ENCODE measurements at places on chromosomes 6 and 20.

DNA sequence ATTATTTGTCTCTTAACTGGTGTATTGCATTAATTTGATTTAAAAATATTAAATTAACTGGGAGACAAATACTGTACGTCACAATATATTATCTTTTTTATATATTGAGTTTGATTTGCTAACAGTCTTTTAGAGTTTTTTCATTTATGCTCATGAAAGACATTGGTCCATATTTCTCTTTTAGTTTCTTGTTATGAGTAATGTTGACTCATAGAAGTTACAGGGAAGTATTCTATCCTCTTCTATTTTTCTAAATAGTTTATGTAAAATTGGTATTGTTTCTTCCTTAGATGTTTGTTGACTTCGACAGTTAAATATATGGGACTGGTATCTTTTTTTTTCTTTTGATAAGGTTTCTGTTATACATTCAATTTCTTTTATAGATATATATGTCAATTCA is 1115.6 kb upstream of the CITED2 start:
- H3K27me3 ChIP-seq = no peaks in the 10 kb centered on the region
- H3K4me1 ChIP-seq = peaks cover 10% of the 10 kb centered on the region
- no peak for DNase-seq

- H3K4me3 ChIP-seq = no peak overlapping the region
- no peaks in the 10 kb centered on the region for H3K27me3 ChIP-seq
- H3K27ac ChIP-seq = no peak overlapping the region
Observed at GRCh38 chr6:160362556-160362955, 14.4 kb downstream of the SLC22A3 start.

- H3K4me3 ChIP-seq = no peak overlapping the region
- no peak for DNase-seq
- no peaks in the 10 kb centered on the region for H3K4me1 ChIP-seq
- peaks cover 35% of the 10 kb centered on the region for H3K27me3 ChIP-seq
- H3K36me3 ChIP-seq = no peaks in the 10 kb centered on the region
- H3K27ac ChIP-seq = no peak overlapping the region
Observed at GRCh38 chr20:37649017-37649416, 44.8 kb upstream of the CTNNBL1 start.

- peaks cover 79% of the 10 kb centered on the region for H3K36me3 ChIP-seq
- no peaks in the 10 kb centered on the region for H3K27me3 ChIP-seq
- peaks cover 69% of the 10 kb centered on the region for H3K4me1 ChIP-seq
- DNase-seq = no peak
Observed at GRCh38 chr6:112249489-112249888, 4.9 kb downstream of the LAMA4 start.

- H3K4me3 ChIP-seq = no peak overlapping the region
- no peak overlapping the region for H3K27ac ChIP-seq
- H3K36me3 ChIP-seq = no peaks in the 10 kb centered on the region
- no peaks in the 10 kb centered on the region for H3K27me3 ChIP-seq
Observed at GRCh38 chr6:82691997-82692396, 328.4 kb downstream of the TPBG start.

- no peak overlapping the region for H3K27ac ChIP-seq
- no peak for DNase-seq
- H3K27me3 ChIP-seq = no peaks in the 10 kb centered on the region
- H3K36me3 ChIP-seq = no peaks in the 10 kb centered on the region
- H3K4me1 ChIP-seq = no peaks in the 10 kb centered on the region
- no peak overlapping the region for H3K4me3 ChIP-seq
Observed at GRCh38 chr6:139642346-139642745, 267.9 kb upstream of the CITED2 start.

DNA sequence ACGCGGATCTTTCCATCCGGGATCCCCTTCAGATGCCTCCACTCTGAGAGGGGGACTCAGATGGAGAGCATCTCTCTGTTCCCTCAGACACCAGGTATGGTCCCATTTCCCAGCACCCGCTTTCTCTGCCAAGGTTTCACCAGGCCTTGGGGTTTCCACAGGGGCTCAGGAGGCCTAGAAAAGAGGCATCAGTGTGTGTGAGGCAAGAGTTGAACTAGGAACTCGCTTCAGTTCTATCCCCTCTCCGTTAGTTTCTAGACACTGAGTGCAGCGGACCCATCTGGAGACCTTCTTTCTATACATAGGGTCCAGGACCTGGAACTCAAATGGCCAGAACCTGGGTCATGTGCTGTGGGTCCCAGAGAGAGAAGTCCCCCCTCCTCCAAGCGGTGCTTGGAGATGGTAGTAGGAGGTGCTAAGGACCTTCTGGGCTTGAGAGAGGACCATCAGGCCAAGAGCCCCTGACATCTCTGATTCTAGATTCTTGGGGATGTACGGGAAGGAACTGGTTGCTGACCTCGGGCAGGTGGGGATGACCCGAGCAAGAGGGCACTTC is 2.1 kb downstream of the SLC12A5 start:
- no peaks in the 10 kb centered on the region for H3K36me3 ChIP-seq
- no peak overlapping the region for H3K27ac ChIP-seq
- no peak for DNase-seq
- H3K27me3 ChIP-seq = peaks cover 57% of the 10 kb centered on the region
- no peaks in the 10 kb centered on the region for H3K4me1 ChIP-seq

DNA sequence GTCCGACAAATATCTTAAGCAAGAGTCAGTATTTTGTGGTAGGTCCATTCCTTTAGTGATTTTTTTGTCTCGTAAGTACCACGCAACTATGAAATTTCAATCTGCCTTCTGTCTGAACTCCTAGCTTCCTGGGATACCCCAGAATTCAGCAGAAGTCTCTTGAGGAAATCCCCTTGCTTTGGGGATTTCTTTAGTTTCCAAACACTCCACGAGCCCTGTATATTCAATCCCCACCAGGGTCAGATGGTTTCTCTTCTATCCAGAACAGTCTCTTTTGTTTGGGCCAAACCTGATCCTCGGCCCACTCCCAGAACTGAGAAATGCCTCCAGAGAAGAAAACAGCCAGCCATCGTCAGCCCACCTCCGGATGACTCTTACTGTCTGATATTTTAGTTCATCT is 113.0 kb downstream of the CHD6 start:
- H3K27ac ChIP-seq = no peak overlapping the region
- no peak for DNase-seq
- no peak overlapping the region for H3K4me3 ChIP-seq
- no peaks in the 10 kb centered on the region for H3K27me3 ChIP-seq
- no peaks in the 10 kb centered on the region for H3K4me1 ChIP-seq

GRCh38 chr6:37029249-37029971 is 24.0 kb downstream of the FGD2 start:
- H3K4me1 ChIP-seq = peaks cover 25% of the 10 kb centered on the region
- H3K4me3 ChIP-seq = no peak overlapping the region
- peak overlapping the region; percentile 81 for H3K27ac ChIP-seq
- H3K36me3 ChIP-seq = no peaks in the 10 kb centered on the region
- H3K27me3 ChIP-seq = no peaks in the 10 kb centered on the region

GRCh38 chr6:133247581-133247980 is 6.4 kb downstream of the EYA4 start:
- peaks cover 8% of the 10 kb centered on the region for H3K4me1 ChIP-seq
- H3K27ac ChIP-seq = no peak overlapping the region
- DNase-seq = no peak
- no peak overlapping the region for H3K4me3 ChIP-seq

DNA sequence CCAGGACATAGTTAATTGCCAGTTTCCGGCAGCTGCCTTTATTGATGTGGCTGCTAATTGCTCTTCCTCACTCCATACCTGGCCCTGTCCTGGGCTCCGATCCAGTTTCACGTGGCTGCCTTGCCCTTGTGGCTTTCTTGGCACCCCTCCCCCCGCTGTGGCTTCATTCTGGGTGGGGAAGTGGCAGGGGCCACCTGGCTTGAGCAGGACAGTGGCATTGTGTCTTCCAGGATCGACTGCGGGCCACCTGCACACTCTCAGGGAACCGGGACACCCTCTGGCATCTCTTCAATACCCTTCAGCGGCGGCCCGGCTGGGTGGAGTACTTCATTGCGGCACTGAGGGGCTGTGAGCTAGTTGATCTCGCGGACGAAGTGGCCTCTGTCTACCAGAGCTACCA is 10.8 kb downstream of the MAVS start:
- peaks cover 5% of the 10 kb centered on the region for H3K36me3 ChIP-seq
- H3K27ac ChIP-seq = no peak overlapping the region
- DNase-seq = no peak

DNA sequence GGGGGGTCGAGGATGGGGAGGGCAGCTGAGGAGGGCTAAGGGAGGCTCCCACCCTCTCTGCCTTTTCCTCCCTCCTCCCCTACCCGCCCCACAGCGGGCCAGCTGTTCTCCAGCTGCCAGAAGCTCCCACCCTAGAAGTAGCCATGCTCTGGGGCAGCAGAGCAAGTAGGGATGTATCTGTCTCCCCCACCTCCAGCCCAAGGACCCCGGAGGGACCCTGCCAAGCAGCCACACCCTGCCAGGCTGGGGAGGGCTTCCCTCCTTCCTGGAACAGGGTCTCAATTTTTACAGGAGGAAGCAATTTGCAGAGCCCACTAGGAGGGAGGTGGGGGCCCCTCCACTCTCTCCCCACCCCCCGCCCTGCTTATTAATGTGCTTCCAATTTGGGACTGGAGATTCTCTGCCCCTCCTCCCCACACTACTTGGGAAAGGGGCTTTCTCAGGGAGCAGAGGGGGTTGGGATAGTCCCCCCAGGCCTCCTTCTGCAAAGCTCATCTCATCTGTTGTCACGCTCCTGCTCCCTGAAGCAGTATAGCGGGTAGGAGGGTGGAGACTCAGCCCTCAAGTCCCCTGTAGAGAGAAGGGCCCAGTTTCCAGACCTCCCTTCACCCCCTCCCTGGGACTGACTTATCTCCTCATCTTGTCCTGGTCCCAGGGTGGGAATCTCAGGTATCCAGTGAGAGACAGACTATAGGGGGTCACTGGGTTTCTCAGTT is 4.5 kb downstream of the TEAD3 start:
- DNase-seq = no peak
- peaks cover 52% of the 10 kb centered on the region for H3K4me1 ChIP-seq
- H3K4me3 ChIP-seq = no peak overlapping the region
- no peak overlapping the region for H3K27ac ChIP-seq
- H3K27me3 ChIP-seq = no peaks in the 10 kb centered on the region

DNA sequence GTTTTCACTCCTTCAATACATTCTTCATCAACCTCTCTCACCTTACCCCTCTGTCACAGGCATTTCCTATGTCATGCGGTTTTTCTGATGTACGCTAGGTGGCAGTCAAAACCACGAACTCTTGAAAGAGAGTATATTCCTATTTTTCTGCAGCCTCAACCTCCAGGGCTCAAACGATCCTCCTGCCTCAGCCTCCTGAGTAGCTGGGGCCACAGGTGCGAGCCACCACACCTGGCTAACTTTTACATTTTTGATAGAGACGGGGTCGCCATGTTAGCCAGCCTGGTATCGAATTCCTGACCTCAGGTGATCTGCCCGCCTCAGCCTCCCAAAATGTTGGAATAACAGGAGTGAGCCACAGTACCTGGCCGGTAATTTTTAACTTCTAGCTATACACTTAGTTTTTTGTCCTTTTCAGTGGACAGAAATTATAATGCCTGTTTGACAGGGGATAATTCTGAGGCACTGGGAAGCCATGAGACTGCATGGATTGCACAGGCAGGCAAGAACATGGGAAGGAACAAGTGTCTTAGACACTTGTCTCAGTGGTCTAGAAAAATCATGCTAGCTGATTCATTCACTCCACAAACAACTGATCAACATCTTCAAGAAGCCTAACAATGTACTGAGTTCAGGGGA is 22.5 kb upstream of the HFE start:
- no peak overlapping the region for H3K27ac ChIP-seq
- DNase-seq = no peak
- peaks cover 36% of the 10 kb centered on the region for H3K4me1 ChIP-seq
- H3K36me3 ChIP-seq = no peaks in the 10 kb centered on the region

DNA sequence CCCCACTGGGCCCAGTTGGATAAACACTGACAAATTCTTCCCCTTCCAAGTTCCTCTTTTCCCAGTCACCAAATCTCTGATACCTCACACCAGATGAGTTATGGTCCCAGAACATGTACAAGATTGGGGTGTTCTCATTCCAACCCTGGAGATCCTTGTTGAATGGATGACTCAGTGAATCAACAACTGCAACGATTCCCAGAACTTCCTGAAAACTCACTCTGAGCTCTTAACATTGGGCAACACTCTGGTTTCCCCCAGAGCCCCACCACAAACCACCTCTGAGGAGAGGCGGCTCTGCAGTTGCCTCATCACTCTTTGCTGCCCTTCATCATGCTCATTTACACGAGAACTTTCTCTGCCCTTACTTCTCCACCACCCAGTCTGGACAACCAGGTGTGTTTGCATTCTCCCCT is 115.2 kb downstream of the MRPL14 start:
- no peak overlapping the region for H3K4me3 ChIP-seq
- H3K27ac ChIP-seq = peak overlapping the region; percentile 91
- H3K36me3 ChIP-seq = 0 out of 2 replicates have a peak, but pooled peaks cover 11% of the 10 kb centered on the region
- peaks cover 68% of the 10 kb centered on the region for H3K4me1 ChIP-seq
- H3K27me3 ChIP-seq = no peaks in the 10 kb centered on the region
- DNase-seq = peak; percentile 96

GRCh38 chr6:130307752-130308361 is 58.0 kb upstream of the TMEM200A start:
- no peaks in the 10 kb centered on the region for H3K4me1 ChIP-seq
- H3K27me3 ChIP-seq = no peaks in the 10 kb centered on the region
- H3K36me3 ChIP-seq = no peaks in the 10 kb centered on the region
- DNase-seq = peak; percentile 47
- H3K4me3 ChIP-seq = no peak overlapping the region

- H3K27me3 ChIP-seq = no peaks in the 10 kb centered on the region
- peak; percentile 5 for DNase-seq
- H3K27ac ChIP-seq = no peak overlapping the region
- H3K4me3 ChIP-seq = no peak overlapping the region
Observed at GRCh38 chr6:81138236-81138635, 614.2 kb downstream of the TENT5A start.

DNA sequence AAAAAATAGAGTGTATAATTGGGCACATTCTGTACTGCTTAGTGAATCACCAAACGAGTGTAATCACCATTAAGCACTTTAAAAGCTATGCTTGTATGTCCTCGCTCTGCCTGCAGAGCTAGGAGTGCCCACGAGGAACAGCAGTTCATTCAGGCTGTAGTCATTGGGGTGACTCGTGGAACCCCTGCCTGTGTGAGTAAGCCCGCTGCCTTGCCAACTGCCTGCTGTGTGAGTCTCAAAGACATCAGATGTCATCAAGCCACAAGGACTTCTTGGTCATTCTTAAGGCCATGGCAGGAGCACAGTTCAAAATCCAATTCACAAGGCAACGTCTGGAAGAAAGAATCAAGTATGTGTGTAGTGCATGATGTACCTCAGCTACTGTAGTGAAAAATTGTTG is 60.4 kb downstream of the FOXO3 start:
- H3K4me3 ChIP-seq = no peak overlapping the region
- peaks cover 48% of the 10 kb centered on the region for H3K4me1 ChIP-seq
- DNase-seq = no peak

DNA sequence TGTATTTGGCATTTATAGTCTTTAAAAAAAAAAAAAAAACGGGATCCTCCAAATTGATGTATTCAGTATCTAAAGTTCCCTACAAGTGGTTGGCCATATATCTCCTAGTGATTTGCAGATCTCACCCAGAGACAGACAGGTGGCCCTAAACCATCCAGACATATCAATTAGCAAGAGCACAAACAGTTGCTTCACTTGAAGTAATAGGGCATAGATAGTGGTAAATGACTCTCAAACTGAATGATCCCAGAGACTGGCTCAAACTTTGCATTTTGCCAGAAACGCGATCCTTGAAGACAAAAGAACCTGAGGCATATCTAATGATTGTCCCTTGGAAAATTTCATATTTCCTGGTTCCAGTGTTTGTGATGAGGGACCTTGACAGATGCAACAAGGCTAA is 54.6 kb downstream of the HMGCLL1 start:
- no peak for DNase-seq
- H3K4me1 ChIP-seq = no peaks in the 10 kb centered on the region
- no peak overlapping the region for H3K27ac ChIP-seq
- H3K27me3 ChIP-seq = no peaks in the 10 kb centered on the region
- H3K4me3 ChIP-seq = no peak overlapping the region

Data from PC-9 (cell line).